ENCODE measurements at places on chromosomes 3 and 15.

- DNase-seq = no peak
These were observed 13.8 kb downstream of the RPL39L start for GRCh38 chr3:187125319-187126031.

- no peak for DNase-seq
These were observed 33.4 kb downstream of the KAT2B start for GRCh38 chr3:20073683-20074082.

GRCh38 chr15:23497710-23498111, 50.7 kb upstream of the GOLGA6L2 start:
- DNase-seq = no peak

DNA sequence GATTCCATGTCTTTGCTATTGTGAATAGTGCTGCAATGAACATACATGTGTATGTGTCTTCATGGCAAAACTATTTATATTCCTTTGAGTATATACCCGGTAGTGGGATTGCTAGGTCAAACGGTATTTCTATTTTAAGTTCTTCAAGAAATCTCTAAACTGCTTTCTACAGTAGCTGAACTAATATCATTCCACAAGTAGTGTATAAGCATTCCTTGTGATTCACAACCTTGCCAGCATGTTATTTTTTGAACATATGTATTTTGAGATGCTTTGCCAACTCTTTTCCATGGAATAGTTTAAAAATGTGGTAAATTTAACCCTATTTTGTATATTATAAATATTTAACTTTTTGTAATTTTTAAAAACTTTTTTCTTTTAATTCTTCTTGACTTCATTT, 592.7 kb upstream of the NAALADL2 start:
- no peak for DNase-seq

GRCh38 chr15:84684092-84684491, 26.1 kb upstream of the NMB start:
- DNase-seq = no peak

DNA sequence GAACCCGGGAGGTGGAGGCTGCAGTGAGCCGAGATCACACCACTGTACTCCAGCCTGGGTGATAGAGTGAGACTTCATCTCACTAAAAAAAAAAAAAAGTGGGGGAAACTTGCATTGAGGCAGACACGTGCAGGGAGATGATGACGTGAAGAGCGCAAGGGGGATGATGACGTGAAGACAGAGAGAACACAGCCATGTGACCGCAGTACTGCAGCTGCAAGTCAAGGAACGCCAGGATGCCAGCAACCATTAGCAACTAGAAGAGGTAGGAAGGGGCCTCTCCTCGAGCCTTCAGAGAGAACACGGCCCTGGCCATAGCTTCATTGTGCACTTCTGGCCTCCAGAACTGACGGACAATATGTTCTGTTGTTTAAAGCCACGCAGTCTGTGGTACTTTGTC, 28.3 kb downstream of the RFT1 start:
- no peak for DNase-seq

Data from glomerular endothelial cell (primary cell).